ENCODE measurements at places on chromosomes 2 and 18. TPM values are rescaled to one million over a fixed set of nuclear protein-coding genes. Genes with fewer than 3 reads are reported as not detected.
A peak's percentile ranks its signal among the peaks of the same experiment; 100 is the strongest.

Gene PRKAG3
- total RNA-seq = not detected

- no peak for DNase-seq
Measured at GRCh38 chr18:47264308-47264700, 12.8 kb upstream of the SKOR2 start.

DNA sequence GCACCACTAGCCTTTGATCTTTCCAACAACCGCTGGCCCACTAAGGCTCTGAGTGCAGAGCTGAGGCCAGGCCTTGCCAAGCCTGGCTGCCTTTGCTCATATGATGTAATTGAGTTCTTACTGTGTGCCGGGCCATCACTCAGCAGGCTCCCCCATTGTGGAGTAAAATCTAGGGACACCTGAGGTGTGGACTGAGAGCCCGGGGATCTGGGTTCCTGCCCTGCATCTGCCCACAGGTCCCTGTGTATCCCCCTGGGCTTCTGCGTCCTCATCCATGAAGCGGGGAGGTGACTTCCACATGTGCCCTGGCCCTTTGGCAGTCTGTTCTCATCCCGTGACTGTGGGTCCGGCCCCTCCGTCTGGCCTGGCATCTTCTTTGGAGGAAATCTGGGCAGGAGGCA lies 33.8 kb downstream of the GREB1 start:
- DNase-seq = no peak

DNA sequence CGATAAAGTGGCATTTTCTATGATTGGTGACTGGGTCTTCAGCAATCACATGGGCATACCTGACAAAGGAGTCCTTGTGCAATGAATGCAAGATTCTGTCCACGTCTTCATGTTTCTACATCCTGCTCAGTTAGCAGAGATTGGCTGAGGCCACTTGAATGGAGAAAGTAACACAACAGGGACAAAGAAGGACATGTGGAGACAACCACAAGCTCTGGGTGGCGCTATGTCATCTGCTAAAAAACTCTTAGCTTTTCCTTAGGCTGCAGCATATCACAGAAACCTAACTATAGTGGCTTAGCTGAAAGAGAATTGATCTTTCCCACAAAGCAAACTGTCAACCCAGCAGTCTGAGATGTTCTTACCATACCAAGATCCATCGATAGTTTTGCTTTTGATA lies 1109.7 kb downstream of the SOCS6 start:
- DNase-seq = peak; percentile 35

DNA sequence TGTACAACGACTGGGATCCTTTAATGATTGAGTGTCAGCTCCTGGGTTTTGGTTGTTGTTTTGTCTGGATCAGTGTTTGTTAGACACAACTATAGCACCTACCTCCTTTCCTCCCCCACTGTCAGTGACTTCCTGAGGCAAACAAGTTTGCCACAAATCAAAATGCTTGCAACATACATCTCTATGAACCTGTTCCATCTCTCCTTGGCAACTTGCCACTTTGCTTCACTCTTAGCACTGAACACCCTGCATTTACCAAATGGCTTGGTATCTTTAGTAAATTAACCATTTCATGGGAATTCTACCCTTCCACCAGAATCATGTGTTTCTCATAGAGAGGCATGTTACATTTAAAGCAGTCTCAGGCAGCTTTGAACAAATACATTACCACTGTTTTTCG lies 301.1 kb upstream of the TANK start:
- no peak for DNase-seq

- no peak for DNase-seq
Measured at GRCh38 chr18:41977233-41977632, 22.2 kb downstream of the PIK3C3 start.

- DNase-seq = no peak
Measured at GRCh38 chr2:234898534-234899053, 53.2 kb upstream of the SH3BP4 start.

Data from endothelial cell of umbilical vein (primary cell).